ENCODE measurements at places on chromosomes 1 and 21.

DNA sequence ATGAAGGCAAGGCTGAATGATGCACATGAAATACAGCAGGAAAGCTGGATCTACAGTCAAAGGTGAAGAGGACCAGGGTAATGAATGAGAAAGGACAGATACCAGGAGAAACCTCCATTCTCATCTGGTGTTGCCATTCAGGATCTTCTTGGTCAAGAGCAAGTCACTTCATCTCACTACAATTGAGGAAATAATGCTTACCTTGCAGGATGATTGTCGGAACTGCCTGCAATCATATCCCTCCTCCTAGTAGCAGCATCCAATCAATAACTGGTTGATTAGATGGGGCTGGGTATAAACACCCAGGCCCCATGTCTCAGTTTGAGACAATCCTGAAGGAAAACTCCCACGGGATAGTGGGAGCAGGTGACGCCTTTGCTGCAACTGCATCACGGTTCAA, 194.8 kb upstream of the C8B start:
- no peak for DNase-seq

DNA sequence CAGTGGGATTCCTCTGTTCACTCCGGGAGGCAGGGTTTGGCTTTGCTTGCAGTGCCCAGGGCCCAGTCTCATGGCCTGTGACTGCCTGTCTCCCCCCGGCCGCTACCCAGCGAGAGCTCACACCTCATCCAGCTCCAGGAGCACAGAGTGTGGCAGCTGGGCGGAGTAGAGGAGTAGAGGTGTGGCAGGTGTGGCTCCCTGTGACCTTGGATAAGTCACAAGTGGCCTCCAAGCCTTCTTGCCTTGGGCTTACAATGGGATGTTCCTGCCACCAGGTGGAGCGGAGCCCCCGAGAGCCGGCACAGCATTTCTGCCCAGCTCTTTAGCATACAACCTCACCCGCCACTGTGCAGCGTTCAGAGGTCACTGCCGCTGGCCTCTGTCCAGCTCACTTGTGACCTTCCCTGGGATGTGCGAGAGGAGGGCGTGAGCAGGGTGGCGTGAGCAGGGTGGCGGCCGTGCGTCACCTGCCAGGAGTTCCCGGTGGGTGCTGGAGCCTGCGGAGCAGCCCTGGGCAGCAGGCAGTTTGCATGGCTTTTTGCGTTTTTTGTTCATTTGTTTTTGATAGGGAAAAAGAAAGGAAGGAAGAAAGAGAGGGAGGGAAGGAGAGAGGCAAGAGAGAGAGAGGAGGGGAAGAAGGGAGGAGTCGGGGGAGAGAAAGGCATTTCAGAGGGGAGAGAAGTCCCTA, 42.4 kb downstream of the CRYAA start:
- peak; percentile 55 for DNase-seq

DNA sequence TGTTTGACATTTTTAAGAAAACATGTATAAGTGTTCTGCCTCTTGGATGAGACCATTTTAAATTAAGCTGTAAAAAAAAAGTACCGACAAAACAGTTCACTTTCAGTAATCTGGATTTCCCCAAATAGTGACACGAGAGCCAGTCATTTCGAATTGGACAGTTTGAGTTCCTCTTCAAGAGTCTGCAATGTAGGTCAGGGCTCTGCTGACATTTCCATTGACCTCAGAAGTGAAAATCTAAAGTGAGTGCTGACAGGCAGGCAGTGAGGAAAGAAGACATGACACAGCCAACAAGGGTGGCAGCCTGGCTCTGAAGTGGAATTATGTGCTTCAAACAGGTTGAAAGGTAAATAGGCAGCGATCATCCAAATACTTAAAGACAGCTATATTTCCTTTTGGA, at the start of gene IL23R:
Gene IL23R (plus strand): TSS at position 259 of the 400 bp plus-strand sequence. CDS start 1,667 bp downstream, outside the sequence.
- no peak for DNase-seq

GRCh38 chr1:167629681-167630567, at the start of gene RCSD1:
TSS of gene RCSD1 (plus strand) at chr1:167630232. CDS start at chr1:167630424, 192 bp downstream.
- DNase-seq, result no peak
